ENCODE measurements at places on chromosomes 3 and 15.

- DNase-seq, result no peak
Measured at GRCh38 chr3:170428095-170428494, 9.4 kb downstream of the CLDN11 start.

GRCh38 chr3:151316267-151316991, at the start of gene GPR87:
GPR87 (minus strand) TSS chr3:151316820; CDS start chr3:151300100, 16,720 bp downstream.
- peak; percentile 43 for DNase-seq

DNA sequence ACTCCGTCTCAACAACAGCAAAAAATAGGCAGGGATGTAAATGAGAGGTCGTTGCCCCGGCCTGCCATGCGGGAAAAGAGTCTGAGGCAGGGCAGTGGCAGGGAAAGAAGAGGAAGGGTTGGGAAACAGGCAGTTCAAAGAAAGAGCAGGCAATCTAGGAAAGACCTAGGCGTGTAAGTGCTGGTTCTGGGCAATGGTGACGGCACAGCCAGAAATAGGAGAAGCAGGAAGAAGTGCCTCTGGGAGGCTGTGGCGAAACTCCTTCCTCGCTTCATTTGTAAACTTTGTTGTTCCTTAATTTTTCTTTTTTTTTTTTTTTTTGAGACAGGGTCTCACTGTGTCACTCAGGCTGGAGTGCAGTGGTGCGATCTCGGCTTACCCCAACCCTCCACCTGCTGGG, 4.3 kb downstream of the SLC51A start:
- DNase-seq, result no peak

DNA sequence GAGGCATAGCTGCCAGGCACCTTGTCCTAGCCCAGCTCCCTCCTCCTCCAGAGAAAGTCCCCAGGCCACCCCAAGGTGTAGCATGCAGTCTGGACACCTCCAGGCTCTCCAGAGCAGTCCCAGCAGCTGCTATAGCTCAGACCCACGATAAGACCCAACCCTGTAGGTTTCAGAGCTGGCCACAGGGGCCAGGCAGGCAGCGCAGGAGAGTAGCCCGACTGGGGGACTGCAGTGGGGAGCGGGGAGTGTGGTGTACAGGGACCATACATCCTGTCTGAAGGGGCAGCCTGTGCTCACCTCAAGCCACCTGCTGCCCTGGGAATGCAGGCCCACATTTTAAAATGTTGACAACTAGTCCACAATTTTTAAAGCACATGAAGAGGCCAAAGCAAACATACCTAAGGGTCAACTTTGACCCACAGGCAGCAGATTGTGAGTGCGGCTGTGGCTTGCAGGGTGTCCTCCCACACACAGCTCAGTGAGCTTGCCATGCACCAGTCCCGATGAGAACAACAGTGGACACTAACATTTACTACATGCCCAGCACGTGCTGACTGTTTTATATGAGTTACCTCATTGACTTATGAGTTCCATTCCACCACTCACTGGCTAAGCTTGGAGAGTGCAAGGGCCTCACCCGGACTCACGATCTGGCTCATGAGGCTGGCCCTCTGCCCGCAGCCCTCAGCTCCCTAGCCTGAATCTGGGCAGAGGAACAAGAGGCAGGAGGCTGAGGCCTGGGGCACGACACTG, 81.4 kb downstream of the DNAJB8 start:
- DNase-seq, result no peak

GRCh38 chr3:132522353-132522752, 74.7 kb upstream of the ACKR4 start:
- no peak for DNase-seq

DNA sequence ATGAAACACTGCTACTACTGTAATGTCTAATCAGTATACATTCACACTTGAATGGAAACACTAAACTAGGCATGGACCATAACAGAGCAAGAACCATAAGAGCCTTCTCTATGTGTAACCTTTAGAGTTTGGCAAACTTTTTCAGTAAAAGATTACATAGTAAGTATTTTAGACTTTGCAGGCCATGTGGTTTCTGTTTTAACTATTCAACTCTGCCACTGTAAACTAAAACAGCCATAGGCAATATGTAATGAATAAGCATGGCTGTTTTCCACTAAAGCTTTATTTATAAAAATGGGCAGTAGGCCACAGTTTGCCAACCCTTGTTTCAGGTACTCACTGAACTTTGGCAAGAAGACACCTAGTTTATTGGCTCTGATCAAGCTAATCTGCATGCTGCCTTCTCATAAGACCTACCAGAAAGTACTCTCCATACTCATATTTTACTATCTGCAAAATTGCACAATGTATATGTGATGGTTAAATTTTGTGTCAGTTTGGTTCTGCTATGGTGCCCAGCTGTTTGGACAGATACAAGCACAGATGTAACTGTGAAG, 46.0 kb downstream of the UACA start:
- DNase-seq, result no peak

DNA sequence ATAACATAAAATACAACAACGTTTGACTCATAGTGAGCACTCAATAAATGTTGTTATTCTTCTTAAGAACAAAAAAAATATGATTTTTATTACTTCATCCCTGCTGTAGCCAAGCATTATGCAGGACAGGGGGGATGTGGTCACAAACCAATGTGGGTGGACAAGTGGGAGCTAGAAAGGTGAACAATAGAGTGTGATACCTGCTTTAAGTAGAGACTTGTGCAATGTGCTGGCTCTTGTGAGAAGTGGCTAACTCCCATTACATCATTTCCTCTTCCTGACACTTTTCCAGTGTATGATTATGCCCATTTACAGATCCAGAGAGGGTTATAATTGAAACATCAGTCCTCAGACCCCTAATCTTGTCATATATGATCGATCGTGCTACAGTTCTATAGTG, 193.6 kb downstream of the UBE2E2 start:
- DNase-seq, result no peak

DNA sequence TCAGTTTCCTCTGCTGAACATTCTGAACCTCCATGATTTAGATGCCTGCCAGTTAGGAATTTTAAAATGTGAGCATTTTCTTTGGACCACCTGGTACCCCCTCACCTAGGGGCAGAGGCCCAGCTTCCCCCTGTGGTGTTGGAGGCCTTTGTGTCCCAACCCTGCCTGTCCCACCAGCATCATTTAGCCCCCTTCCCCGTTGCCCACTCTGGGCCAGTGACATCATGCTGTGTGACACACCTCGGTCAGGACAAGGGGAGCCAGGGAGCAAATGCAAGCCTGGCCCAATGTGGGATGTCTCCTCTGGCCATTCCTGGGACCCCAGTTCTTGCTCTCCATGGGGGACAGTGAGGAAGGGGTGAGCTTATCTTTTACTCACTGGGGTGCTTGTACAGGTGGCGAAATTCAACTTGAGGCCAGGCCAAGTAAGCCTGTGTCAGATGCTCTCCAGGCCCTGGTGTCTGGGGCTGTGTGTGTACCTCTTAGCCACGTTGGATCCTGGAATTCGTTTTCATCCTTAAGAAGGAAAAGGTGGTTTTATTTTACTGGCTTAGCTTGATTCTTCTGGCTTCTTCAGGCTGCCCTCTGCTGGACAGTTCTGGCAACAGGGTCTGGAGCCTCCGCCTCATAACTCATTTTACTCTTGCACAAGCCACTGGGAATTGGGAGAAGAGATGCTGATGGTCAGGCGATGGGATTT, 49.7 kb upstream of the MYZAP start:
- DNase-seq, result peak; percentile 32

DNA sequence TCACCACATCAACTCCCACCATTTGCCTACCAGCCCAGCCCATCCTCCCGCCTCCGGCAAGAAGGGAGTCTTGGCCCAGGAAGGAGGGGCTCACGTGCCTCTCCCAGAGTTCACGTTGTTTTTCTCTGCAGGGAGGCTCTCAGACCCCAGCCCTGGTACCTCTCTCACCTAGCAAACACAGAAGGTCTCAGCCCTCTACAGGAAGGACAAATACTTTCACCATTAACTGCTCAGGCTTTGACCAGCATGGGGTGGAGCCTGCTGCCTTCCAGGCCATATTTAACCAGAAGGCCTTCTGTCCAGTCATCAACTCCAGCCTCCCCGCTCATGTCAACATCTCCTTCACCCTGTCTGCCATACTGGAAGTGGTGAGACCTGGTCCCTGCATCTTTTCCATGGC, 19.0 kb upstream of the HTR3E start:
- DNase-seq, result no peak

DNA sequence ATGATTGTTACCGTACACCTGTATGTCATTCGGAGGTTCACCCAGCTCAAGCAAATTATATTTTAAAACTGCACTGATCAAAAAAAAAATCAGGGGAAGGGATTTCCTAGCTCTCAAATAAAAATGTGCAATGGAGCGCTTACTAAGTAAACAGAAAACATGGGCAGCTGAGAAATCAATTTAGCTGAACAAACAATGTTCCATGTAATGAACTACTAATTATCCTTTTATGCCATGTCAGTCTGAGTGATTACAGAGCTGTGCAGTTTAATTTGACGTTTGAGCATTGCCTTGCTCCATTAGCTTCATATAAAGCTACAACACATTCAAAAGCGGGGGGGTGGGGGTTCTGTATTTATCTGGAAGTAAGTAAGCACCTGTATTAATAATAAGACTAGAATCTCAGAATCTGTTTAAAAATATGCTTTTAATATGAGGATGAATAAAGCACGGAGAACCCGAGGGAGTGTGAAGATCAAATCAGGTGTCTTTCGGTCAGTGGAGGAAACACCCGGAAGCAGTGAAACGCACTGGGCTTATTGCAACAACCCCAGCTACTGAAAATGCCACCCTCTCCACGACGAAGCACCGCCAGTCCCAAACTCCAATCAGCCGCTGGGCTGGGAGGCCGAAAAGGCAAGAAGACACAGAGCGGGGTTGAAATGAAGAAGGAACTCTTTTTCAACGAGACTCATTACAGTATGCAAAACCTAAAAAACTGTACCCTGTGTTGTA, 196.5 kb upstream of the ATP11B start:
- DNase-seq, result no peak

- DNase-seq, result no peak
Measured at GRCh38 chr3:29410660-29411405, 130.0 kb downstream of the RBMS3 start.

DNA sequence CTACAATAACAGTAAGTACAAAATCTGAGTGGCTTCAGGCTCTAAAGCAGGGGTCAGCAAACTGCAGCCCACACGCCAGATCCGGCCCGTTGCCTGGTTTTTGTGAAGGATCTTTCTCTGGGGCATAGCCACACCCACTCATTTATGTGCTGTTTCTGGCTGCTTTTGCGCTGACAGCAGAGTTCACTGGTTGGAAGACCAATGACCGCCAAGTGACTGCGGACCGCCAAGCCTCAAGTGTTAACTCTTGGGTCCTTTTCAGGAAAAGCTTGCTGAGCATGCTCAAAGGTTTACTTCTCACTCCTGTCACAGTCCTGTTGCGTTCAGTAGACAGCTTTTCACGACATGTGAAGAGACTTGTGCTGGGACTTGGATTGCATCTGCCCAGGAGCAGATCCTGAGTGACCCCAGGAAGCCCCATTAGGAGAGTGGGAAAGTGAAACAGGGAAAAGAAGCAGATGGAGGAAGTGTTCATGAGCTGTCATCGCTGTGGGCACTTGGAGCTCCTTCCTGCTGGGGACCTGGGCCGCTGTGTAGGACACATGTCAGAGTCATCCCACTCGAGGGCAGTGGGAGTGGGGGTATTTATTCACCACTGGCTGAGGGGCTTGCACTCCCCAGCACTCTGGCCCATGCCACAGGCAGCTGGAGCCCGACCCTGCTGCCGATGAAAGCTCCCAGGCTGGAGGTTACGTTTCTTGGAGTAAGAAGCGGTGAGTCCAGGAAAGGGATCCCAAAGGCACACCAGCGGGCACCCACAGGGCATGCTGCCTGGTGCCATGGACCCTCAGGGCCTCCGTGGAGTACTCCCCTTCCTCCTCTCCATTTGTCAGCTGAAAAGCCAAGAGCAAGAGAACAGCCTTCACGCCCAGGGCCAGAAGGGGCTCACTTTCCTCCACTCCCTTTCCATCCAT, 249.1 kb downstream of the PLCL2 start:
- no peak for DNase-seq

Data from stimulated activated CD4-positive, alpha-beta T cell treated with anti-CD3 and anti-CD28 coated beads, Interleukin-4, amount 100 ng/mL, for 24 hours (primary cell).